GM12865 (cell line): ENCODE measurements at places on chromosomes 7 and 10.

GRCh38 chr10:12902851-12903358, 98.6 kb downstream of the CCDC3 start:
- no peak for DNase-seq

- no peak for DNase-seq
Observed at GRCh38 chr7:85821926-85822325, 635.1 kb upstream of the SEMA3D start.

- DNase-seq: peak; percentile 18
Observed at GRCh38 chr10:30219971-30220751, 128.9 kb downstream of the MTPAP start.

DNA sequence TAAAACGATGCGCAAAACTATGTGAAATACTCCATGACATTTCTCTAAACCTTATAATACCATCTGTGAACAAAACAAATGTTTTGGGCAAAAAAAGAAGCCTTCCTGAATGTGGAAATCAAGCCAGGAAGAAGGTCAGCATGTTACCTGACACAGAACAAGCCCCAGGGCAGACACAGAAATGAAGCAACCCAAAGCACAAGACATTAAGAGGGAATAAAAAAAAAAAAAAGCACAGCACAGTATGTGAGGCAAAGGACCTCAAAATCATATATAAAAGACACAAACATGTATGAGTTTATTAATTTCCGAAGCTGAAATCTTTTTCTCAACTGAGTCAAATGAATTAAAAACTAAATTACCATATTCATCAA, 161.8 kb downstream of the SKIDA1 start:
- DNase-seq: no peak

DNA sequence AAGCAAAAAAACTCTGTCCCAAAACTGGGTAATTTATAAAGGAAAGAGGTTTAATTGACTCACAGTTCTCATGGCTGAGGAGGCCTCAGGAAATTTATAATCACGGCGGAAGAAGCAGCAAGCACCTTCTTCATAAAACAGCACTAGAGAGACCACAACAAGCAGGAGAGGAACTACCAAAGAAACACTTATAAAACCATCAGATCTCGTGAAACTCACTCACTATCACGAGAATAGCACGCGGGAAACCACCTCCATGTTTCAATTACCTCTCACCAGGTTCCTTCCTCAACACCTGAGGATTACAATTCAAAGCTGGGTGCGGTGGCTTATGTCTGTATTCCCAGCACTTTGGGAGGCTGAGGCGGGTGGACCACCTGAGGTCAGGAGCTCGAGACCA, 48.5 kb downstream of the PDIA4 start:
- DNase-seq: no peak

GRCh38 chr10:116060864-116061263, 212.1 kb downstream of the GFRA1 start:
- DNase-seq: no peak

- no peak for DNase-seq
Observed at GRCh38 chr10:26517141-26517867, 79.2 kb downstream of the APBB1IP start.
